Endothelial cell (in vitro differentiated cells): ENCODE measurements at places on chromosomes 7 and 10.

GRCh38 chr7:73387221-73387828, 46.3 kb upstream of the FZD9 start:
- no peaks in the 10 kb centered on the region for H3K4me1 ChIP-seq
- H3K36me3 ChIP-seq, result peaks cover 12% of the 10 kb centered on the region
- no peak overlapping the region for H3K27ac ChIP-seq
- no peaks in the 10 kb centered on the region for H3K27me3 ChIP-seq
- H3K4me3 ChIP-seq, result no peak overlapping the region
- DNase-seq, result no peak

- peaks cover 21% of the 10 kb centered on the region for H3K4me1 ChIP-seq
- H3K27ac ChIP-seq, result no peak overlapping the region
- no peaks in the 10 kb centered on the region for H3K36me3 ChIP-seq
- H3K27me3 ChIP-seq, result peaks cover 4% of the 10 kb centered on the region
- H3K4me3 ChIP-seq, result no peak overlapping the region
Observed at GRCh38 chr10:70057306-70057705, 4.7 kb downstream of the MACROH2A2 start.

DNA sequence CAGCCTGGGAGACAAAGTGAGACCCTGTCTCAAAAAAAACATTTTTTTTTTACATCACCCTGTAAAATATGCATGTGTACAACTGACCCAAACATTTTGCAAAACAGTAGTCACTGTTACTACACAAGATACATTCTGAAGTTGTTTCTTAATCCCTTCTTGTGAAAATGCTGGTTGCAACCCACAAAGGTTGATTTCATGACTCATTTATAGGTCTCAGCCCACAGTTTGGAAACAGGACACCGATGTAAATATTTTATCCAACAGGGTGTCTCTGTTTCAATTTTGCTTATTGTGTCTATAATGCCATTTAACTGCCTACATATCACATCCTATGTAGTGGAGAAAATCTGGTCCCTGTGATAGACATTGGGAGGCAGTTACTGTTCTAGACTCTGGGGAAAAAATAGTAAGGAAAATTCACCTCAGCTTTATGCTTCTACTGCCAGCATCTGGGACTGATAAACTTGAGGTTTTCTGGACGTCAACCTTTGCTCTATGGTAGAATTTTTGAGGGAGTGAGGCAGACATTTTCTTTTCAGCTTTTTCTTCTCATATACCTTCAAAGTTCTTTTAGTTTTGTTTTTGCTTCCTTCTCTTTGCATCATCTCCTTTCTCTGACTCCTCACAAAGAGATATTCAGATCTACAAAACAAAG, 1.6 kb upstream of the RAB19 start:
- no peaks in the 10 kb centered on the region for H3K36me3 ChIP-seq
- DNase-seq, result no peak
- H3K4me3 ChIP-seq, result no peak overlapping the region
- H3K27ac ChIP-seq, result no peak overlapping the region
- peaks cover 16% of the 10 kb centered on the region for H3K4me1 ChIP-seq
- H3K27me3 ChIP-seq, result peaks cover 4% of the 10 kb centered on the region

- H3K4me3 ChIP-seq, result no peak overlapping the region
- no peaks in the 10 kb centered on the region for H3K36me3 ChIP-seq
- peaks cover 21% of the 10 kb centered on the region for H3K4me1 ChIP-seq
- H3K27me3 ChIP-seq, result peaks cover 2% of the 10 kb centered on the region
- DNase-seq, result no peak
Observed at GRCh38 chr7:150780292-150780691, 19.9 kb downstream of the TMEM176B start.

GRCh38 chr7:25384788-25385505, 156.7 kb upstream of the NPVF start:
- no peak overlapping the region for H3K4me3 ChIP-seq
- H3K36me3 ChIP-seq, result no peaks in the 10 kb centered on the region
- peaks cover 2% of the 10 kb centered on the region for H3K27me3 ChIP-seq
- H3K4me1 ChIP-seq, result peaks cover 10% of the 10 kb centered on the region
- no peak overlapping the region for H3K27ac ChIP-seq

GRCh38 chr10:93615576-93616235, 3.4 kb downstream of the PDE6C start:
- no peaks in the 10 kb centered on the region for H3K36me3 ChIP-seq
- H3K27me3 ChIP-seq, result no peaks in the 10 kb centered on the region
- H3K4me3 ChIP-seq, result no peak overlapping the region
- H3K4me1 ChIP-seq, result peaks cover 7% of the 10 kb centered on the region
- no peak overlapping the region for H3K27ac ChIP-seq
- no peak for DNase-seq

GRCh38 chr10:60299961-60300883, 89.5 kb downstream of the ANK3 start:
- peaks cover 6% of the 10 kb centered on the region for H3K4me1 ChIP-seq
- no peak for DNase-seq
- no peak overlapping the region for H3K4me3 ChIP-seq
- H3K27me3 ChIP-seq, result no peaks in the 10 kb centered on the region
- H3K36me3 ChIP-seq, result no peaks in the 10 kb centered on the region
- H3K27ac ChIP-seq, result peak overlapping the region; percentile 20

DNA sequence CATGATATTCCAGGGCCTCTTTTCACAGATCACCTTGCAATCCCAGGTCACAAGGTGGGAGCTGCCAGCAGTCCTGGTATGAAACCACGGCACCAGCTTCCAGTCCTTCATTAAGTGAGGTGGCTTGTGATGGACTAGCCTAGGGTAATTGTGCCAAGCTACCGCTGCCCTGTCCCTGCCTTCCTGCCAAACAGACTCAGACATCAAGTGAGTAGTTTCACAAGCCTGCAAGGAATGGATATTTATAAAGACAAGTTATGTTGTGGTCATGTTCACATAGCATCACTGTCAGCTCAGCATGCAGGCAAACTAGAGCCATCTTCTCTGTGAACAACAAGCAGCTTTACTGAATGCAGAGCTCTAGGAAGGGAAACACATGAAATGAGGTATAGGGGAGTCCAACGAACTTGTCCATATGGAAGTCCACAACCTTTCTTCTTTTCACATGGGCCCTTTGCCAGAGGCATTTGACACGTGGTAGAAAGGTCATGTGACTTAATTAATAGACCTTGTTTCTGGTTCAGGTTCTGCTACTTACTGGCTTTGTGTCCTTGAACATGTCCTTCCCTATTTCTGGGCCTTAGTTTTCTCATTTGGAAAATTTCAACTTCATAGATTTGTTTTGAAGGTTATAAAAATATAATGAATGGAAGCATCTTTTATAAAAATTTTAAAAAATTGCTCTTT, 1061.2 kb downstream of the KCNMA1 start:
- no peak overlapping the region for H3K27ac ChIP-seq
- H3K36me3 ChIP-seq, result no peaks in the 10 kb centered on the region
- H3K4me1 ChIP-seq, result peaks cover 4% of the 10 kb centered on the region
- no peak for DNase-seq
- peaks cover 4% of the 10 kb centered on the region for H3K27me3 ChIP-seq

DNA sequence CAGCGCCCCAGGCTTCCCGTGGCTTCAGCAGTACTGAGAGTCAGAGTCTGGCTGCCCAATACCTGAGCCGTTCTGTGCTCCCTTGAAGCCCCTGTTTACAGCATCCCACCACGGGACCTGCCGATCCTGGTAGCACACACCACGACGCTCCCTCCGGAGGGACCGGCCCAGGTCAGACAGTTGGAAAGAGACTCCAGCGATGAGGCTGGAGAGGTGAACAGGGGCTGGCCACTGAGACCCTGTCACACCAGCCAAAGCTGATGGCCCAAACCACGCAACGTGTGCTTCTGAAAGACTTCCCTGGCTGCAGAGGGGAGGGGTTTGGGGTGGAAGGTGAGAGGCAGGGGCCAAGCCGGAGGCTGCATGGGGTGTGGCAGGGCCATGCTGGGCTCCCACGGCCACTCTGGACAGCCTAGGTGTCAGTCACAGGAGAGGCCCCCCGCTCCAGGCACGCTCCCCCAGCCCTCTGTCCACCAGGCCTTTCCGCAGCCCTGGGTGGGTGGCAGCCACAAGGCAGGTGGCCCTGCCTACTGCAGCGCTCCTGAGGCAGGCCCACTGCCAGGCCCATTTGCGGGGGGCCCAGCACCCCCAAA, 140.2 kb upstream of the CHST15 start:
- no peak overlapping the region for H3K27ac ChIP-seq
- peaks cover 14% of the 10 kb centered on the region for H3K4me1 ChIP-seq
- H3K36me3 ChIP-seq, result no peaks in the 10 kb centered on the region
- DNase-seq, result no peak

DNA sequence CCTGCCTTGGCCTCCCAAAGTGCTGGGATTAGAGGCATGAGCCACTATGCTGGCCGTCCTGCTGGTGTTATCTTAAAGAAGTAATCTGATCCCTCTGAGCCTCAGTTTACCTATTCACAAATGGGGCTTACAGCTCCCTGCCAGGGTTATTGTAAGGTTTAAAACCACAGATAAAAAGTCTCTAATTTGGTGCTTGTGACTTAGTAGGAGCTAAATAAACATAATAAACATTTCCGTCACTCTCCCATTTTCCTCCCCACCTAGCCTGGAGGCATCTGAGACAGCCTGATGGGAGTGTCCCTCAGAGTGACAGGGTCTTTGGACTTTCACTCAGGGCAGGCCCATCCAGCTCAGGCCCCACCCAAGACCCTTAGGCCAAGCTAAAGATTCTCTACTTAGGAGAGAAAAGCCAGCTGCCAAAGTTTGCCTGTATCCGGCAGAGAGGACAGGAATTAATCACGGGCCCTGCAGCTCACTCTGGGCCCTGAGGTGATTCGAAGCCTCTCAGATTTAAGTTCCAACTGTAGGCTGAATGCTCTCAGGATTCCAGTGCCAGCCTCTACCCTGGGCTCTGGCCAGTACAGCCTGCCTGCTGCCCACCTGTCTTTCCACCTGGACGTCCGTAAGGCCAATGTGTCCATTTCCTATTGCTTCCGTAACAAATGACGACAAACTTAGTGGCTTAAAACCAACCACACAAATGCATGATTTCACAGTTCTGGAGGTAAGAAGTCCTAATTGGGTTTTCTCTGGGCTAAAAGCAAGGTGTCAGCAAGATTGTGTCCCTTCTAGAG, 21.8 kb upstream of the DUSP5 start:
- no peak for DNase-seq
- no peaks in the 10 kb centered on the region for H3K36me3 ChIP-seq
- no peak overlapping the region for H3K4me3 ChIP-seq

GRCh38 chr7:2583798-2584580, 25.2 kb downstream of the IQCE start:
- H3K36me3 ChIP-seq, result peaks cover 7% of the 10 kb centered on the region
- peaks cover 9% of the 10 kb centered on the region for H3K27me3 ChIP-seq
- no peak overlapping the region for H3K27ac ChIP-seq
- peaks cover 6% of the 10 kb centered on the region for H3K4me1 ChIP-seq
- no peak overlapping the region for H3K4me3 ChIP-seq
- DNase-seq, result no peak

DNA sequence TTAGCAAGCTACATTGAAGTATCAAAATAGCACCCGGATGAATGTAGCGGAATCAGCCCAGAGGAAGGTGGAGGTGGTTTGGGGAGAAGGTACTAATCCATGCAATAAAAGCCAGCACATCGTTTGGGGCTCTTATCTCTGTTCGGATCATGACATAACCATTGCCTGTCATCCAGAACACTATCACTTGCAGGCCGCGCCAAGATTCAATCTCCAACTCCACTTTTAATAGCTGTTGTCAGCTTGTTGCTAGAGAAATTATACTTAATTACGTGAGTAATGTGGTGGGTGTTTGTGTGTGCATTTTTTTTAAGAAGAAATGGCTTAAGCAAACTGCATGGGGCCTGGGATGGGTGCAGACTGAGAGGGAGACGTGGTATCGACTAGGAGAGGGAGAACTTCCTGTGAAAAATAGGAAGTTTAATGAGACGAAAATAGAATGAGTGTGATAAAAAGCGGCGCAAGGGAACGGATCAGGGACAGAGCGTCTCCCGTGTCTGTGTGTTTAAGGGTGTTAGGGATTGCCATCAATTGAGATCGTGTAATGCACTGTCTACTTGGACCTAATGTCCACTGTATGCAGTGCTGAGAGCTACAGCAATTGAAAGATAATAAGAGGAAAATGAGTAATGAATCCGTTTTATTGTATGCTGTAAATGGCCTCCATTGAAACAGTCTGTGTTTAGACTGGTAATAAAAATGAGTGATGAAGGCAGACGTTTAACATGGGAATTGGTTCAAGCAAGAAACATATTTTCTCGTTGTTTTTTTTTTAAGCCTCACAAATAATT, 27.6 kb upstream of the SFMBT2 start:
- H3K4me1 ChIP-seq, result peaks cover 20% of the 10 kb centered on the region
- DNase-seq, result no peak
- no peak overlapping the region for H3K4me3 ChIP-seq

DNA sequence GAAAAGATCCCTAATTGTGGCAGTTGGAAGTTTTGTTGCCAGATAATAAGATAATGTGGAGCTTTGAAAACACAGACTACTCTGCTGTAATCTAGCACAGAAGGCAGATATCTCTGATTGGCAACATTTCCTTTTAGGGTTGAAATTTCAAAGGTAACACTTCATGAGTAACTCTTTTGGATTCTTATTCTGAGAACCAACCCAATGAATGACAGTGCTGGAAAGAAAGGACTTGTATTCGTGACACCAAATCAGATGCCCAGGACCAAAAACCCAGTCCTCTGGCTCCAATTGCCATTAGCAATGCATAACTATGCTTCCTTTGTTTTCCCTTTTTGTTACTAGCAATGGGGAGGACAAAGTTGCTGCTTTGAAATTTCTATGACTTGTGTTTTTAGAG, 41.0 kb upstream of the ELMO1 start:
- no peak overlapping the region for H3K27ac ChIP-seq
- H3K4me3 ChIP-seq, result no peak overlapping the region
- H3K4me1 ChIP-seq, result peaks cover 5% of the 10 kb centered on the region
- H3K27me3 ChIP-seq, result no peaks in the 10 kb centered on the region
- peaks cover 7% of the 10 kb centered on the region for H3K36me3 ChIP-seq

GRCh38 chr7:8206956-8207355, 55.0 kb downstream of the ICA1 start:
- peaks cover 19% of the 10 kb centered on the region for H3K4me1 ChIP-seq
- no peak overlapping the region for H3K27ac ChIP-seq
- no peak for DNase-seq
- no peak overlapping the region for H3K4me3 ChIP-seq

- peaks cover 42% of the 10 kb centered on the region for H3K4me1 ChIP-seq
- peak overlapping the region; percentile 93 for H3K27ac ChIP-seq
- H3K27me3 ChIP-seq, result peaks cover 10% of the 10 kb centered on the region
- no peak for DNase-seq
- peaks cover 9% of the 10 kb centered on the region for H3K36me3 ChIP-seq
Observed at GRCh38 chr7:108525327-108525984, 479 bp downstream of the PNPLA8 start.

DNA sequence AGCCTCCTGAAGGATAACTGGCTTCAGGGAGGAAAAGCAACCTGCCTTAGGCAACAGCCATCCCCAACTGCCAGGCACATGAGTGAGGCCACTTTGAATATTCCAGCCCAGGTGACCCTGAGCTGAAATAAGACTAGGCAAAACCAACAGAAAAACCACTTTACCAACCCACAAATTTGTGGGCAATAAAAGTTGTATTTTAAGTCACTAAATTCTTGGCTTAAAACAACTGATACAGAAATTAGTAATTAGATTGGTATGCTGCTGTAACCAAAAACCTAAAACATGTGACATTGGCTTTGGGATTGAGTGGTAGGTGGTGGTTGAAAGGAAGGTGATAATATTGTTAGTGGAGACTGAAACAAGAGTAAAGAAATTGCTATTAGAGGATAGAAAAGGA, 39.9 kb downstream of the ABCB4 start:
- H3K27me3 ChIP-seq, result no peaks in the 10 kb centered on the region
- no peak overlapping the region for H3K4me3 ChIP-seq
- no peak overlapping the region for H3K27ac ChIP-seq
- no peaks in the 10 kb centered on the region for H3K4me1 ChIP-seq
- no peak for DNase-seq
